ENCODE measurements at places on chromosomes 11 and 22.

DNA sequence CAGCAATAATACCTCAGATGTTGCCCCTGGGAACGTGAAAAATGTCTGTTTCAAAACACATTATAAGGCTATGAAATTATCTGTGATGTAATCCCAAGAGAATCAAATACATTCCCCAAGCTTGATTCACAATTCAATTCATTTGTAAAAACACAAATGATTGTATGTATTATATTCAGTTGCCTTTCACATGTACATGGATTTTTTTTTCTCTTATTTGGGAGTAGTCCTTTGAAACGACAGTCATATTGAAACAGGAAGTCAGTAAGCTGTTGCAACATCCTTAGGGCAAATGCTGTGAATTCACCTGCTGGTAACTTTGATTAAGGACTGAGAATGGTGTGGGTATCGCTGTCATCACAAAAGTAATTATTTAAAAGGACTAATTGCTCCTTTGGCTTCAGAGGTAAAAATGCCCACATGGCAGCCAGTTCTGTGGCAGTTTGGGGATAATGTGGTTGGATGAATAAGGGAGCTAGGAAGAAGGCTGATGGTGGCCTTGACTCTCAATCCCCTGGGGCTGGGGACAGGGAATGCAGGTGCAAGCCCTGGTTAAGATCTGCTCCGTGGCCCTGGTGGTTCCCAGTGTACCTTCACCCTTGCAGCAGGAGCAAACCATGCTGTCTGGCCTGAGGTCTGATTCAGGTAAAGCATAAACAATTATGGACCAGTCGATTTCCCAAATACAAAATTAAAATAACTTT lies 13.2 kb downstream of the EHF start:
- DNase-seq = peak; percentile 47

DNA sequence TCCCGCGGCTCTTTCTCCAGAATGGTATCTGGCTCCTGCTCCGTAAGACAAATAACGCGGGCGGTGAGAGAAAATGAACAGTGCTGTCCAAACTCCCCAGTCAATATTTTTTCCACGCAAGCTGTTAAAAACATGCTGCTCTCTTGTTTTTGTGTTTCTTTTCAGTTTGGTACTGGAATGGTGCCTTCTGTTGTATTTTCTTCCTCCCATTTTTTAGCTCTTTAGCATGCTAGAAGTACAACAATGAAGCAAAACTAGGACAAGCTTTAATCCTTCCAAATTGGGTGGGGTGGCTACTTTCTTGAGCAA lies 599 bp upstream of the PPP2R1B start:
- DNase-seq = no peak

GRCh38 chr22:17443405-17444203 lies 74.3 kb downstream of the CECR2 start:
- DNase-seq = no peak

GRCh38 chr11:44990665-44991064 lies 40.0 kb upstream of the TP53I11 start:
- DNase-seq = no peak

DNA sequence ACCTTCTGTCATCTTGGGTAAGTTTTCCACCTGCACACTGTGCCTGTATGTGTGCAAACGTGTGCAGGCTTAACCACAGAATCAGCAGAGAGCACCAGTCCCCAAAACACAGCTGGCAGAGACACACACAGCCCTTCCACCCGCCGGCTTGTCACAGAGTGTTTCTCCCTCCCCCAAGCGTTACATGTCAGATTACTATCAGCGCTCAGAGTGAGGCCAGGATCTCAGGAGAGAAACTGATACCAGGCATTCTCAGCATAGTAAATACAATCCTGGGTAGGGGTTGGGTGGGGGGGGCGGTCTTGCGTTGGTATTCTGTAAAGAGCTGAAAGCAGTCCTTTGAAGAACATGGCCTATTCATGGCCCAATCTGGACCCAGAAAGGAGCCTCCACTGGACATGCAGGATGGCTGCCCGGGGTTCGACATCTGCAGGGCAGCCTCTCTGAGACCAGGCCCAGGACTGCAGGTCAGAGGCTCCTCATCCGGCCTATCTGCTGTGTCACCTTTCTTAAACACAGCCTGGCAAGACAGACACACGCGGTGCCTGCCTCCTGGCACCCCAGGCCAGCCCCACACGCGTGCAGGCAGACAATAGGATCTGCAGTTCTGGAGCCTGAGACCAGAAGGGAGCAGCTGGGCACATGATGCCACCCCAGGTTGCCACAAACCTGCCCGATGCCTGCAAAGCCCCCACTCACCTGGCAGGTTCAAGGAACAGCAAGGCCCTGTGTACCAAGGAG lies 1.7 kb downstream of the OSBPL5 start:
- DNase-seq = no peak

GRCh38 chr11:33315822-33316221 lies 58.6 kb downstream of the HIPK3 start:
- no peak for DNase-seq

- DNase-seq = peak; percentile 68
These were observed 9.7 kb upstream of the SAAL1 start for GRCh38 chr11:18115360-18116127.

DNA sequence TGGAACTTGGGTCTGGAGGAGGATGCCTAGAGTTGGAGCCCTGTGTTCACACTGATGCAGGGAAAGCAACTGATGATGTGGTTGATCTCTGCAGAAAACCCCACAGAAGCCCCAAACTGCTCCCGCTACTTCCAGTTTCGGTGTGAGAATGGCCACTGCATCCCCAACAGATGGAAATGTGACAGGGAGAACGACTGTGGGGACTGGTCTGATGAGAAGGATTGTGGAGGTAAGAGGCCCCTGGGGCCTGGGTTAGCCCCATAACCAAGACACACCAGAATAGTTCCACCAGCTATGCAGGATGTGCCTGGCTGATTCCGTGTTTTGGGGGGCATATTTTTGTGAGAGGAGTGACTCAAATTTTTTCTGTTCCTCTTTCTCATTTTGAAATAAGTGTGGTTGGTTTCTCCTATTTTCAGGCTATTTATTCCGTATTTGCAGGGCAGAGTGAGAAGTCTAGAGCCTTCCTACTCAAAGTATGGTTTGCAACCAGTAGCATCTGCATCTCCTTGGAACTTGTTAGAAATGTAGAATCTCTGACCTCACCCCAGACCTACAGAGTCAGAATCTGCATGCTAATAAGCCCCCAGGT lies 137.3 kb upstream of the SORL1-AS1 start:
- no peak for DNase-seq

DNA sequence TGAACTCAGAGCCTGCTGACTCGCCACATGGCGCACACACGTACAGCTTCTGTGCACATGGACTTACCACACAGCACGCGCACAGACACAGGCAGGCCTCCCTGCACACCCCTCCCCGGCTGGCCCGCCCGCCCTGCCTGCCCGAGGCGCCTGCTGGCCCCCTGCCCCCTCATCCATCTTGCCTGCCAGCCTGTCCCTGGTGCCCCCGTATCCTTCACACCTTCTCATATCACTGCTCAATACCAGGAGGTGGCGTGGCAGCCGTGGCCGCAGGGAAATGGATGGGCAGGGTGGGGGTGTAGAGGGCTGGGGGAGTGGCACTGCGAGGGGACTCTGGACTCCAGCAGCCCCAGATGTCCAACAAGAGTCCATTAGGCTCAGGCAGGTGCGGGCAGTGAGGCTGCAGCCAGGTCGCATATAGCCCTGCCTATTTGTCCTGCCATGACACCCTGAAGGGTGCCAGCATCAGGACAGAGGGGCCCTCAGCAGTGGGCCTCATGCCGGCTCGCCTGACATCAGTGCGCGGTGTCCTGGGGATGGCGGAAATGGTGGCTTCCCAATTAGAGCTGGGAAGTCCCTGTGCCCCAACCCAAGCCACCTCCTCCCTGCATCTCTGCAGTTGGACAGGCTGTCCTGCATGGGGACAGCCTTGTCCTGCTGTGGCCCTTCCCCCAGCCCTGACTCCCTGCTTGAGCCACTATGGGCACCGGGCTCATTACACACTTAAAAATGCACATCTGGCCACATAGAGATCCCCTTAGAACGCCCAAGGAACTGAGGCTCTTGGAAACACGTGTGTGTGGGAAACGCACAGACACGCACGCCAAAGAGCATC lies 2.0 kb upstream of the TBX10 start:
- DNase-seq = no peak

Data from M059J (cell line).